ENCODE measurements at places on chromosomes 1 and 21.

- no peak for DNase-seq
Observed at GRCh38 chr1:84855691-84856630, 37.0 kb downstream of the LPAR3 start.

- DNase-seq: peak; percentile 81
Observed at GRCh38 chr1:149844101-149844500, 55.3 kb upstream of the BOLA1 start.

DNA sequence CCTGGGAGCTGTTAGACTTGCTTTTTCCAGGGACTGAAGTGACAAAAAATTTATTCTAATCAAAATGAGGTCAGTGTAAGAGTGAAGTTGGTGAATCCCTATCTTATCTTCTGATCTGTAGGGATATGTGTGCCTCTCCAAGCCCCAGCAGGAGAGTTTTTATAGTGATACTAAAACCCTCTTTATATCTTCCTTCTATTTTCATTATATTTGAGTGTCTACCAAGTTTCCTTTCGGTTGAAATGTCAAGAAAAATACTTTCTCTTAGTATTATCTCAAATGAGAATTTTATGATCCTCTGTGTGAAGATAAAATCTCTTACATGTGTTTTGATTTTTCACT is 18.9 kb downstream of the C1orf21 start:
- DNase-seq: no peak

DNA sequence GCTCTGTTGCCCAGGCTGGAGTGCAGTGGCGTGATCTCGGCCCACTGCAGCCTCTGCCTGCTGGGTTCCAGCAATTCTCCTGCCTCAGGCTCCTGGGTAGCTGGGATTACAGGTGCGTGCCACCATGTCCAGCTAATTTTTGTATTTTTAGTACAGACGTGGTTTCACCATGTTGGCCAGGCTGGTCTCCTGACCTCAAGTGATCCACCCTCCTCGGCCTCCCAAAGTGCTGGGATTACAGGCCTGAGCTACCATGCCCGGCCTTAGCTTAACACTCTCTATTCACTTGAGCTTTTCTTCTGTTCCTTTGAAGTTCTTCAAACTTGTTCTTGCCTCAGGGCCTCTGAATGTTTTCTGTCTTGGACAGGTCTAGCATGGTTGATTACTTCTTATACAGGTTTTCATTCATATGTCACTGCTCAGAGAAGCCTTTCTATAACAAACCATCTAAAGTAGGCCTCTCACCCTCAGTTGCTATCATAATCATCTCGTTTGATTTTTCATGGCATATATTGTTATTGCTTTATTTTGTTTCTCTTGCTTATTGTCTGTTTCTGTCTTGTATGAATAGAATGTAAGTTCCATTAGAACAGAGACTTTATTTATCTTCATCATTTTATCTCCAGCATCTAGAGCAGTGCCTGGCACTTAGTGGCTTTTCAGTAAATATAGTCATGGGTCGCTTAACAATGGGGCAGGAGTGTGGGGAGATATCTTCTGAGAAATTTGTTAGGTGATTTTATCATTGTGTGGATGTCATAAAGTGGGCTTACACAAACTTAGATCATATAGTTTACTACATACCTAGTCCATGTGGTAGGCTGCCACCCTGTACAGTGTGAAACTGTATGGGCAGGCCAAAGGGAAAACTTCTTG is 12.1 kb downstream of the OSBPL9 start:
- DNase-seq: no peak

GRCh38 chr1:234985007-234985370 is 143.6 kb downstream of the TOMM20 start:
- no peak for DNase-seq

DNA sequence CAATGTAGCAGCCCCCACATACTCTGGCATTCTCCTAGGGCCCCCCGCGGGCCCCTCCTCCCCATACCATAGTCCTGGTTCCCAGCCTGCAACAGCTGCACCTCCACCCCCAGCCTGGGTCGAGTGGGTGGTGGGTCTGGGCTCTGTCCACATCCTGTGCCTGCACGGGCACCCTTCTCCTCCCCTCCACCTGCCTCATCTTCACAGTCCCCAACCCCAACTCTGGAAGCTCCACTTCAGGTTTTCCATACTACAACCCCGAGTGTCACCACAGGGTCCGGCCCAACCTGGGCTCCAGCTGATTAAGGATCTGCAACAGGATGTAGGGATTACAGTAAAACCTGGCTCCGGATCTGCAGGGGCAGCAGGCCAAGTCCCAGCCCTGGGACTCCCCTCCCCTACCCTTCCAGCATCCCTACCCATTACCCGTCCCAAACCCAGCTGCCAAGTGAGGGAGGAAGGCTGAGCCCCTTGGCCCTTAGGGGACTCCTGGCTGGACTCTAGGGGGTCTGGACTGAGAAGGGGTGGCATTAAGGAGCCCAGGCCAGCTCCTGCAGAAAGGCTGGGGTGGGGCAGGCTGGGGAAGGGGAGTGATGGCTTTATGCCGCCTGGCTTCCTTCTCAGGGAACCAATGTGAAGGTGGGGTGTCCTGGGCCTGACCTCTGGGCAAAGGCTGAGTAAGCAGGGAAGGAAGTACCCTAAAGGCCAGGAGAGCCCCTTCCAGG is 116.8 kb downstream of the CASZ1 start:
- DNase-seq: peak; percentile 74

- no peak for DNase-seq
Observed at GRCh38 chr1:41446851-41447610, 37.5 kb downstream of the EDN2 start.

DNA sequence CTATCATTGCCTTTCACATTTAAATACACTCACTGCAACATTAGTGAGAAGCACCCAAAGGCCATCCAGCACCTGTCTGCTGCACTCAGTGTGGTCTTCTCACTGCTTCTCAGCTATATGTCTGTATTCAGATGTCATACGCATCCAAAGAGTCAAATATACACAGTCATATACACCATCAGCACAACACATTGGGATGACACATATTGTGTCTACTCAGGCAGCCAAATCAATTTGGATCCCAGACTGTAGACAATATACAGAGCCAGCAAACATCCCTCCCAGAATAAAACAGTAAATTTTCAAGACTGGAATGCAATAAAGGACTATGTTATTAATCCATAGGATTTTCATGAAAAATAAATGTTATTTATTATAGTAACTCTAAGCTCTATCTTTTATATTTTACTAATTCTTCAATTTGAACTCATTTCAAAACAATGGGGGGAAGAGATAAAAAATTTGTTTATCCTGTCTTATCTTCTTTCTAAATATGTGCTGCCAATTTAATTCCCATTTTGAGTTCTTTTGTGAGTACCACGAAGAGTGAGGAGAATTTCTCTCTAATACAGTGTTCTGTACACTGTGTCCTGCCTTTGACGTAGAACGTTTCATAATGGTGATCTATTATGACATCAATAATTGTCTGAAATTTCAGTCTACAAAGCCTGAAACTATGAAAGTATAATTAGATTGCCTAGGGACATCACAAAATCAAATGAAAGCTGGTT is 602.2 kb upstream of the CXADR start:
- no peak for DNase-seq

- peak; percentile 5 for DNase-seq
Observed at GRCh38 chr1:12760256-12760795, 13.2 kb upstream of the PRAMEF12 start.

- no peak for DNase-seq
Observed at GRCh38 chr1:67407498-67407897, 22.7 kb downstream of the SERBP1 start.

DNA sequence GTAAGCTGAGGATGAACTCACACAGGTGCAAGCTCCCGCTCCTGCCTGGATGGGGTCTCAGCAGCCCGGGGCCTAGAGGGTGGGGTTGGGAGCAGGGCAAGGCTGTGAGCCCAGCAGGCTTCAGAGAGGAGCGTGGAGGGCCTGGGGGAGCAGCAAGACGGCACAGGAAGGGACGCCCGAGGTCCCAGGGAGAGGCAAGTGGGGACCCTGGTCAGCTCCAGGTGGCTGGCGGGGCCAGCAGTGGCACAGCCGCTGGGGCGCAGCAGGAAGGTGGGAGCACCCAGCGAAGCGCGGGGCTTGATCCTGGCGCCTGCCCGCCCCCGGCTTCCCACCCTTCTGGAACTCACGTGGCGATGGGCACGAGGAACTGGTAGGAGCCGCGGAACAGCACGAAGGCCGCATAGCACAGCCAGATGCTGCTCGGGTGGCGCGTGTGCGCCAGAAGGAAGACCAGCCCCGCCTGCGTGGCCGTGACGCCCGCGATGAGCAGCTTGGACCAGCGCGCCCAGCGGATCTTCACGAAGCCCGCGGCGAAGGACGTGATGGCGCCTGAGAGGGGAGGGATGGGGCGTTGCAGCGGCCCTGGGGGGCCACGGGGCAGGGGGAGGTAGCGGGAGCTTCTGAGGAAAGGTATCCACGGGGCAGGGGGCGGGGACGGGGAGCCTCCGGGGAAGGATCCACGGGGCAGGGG is 11.7 kb downstream of the SLC19A1 start:
- no peak for DNase-seq

DNA sequence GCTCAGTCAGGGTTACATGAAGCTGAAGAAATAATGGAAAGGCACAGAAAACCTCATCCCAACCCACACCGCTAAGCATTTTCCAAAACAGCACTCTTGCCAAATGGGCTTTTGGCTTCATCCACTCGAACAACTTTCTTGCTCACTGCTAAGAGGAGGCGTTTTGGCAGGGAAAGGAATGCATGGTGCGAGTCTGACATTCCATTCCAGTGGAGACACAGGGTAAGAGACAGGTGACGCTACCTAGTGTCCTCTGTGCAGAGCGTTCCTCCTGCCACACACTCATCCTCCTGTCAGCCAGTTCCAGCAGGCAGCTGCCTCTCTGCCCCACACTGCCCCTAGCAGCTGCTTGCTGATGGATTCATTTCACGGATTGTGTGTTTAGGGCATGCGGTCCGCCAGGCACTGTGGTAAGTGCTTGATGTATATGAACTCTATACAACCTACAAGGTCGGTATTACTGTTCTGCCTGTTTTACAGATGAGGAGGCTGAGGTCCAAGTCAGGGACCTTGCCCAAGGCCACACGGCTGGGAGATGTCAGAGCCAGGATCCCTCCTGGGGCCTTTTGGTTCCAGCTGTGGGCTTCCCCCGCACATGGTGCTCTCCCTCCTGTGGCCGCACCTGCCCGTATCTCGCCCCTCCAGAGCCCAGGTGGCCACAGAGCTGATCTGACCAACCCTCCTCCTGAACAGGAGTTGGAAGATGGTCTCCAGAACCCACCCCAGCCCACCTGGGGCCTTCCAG is 25.7 kb upstream of the BACE2 start:
- peak; percentile 91 for DNase-seq

GRCh38 chr1:222182641-222183040 is 365.3 kb downstream of the HHIPL2 start:
- DNase-seq: peak; percentile 71

GRCh38 chr1:25804244-25804963 is 4.4 kb downstream of the SELENON start:
- no peak for DNase-seq

DNA sequence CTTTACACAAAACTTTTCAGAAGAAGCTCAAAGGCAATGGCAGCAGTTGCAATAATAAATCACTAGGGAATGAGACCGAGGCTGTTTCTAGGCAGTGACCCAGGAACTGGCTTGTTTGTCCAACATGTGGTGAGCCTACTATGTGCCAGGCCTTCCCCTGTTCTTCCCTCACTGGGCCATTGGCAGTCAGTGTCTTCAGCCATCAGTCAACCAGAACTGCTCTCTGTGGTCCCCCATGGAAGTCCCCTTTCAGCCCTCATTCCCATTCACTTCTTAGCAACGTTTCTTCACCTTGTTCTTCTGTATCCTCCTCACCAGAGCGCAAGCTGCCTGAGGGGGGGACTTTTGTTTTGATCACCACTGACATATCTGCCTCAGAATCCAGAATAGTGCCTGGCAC is 274.1 kb downstream of the RRAGC start:
- no peak for DNase-seq

- DNase-seq: no peak
Observed at GRCh38 chr1:5881526-5882222, 110.6 kb downstream of the NPHP4 start.

DNA sequence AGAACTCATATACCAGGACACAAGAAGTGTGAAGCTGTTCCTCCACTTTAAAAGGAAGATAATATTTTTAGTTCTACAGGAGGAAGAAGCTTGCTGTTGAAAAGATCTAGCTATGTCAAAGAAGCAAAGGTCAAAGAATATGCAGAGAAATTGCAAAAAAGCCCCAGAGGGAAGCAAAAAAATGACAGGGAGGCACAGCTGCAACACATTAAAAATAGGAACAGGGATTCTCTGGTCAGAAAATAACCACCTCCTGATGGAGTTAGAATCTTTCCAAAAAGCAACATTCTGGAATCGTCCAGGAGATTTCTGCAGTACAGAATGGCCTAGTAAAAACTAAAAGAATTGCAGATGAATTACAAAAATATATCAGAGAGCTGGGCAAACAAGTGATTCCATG is 238.9 kb upstream of the PRMT6 start:
- DNase-seq: no peak

DNA sequence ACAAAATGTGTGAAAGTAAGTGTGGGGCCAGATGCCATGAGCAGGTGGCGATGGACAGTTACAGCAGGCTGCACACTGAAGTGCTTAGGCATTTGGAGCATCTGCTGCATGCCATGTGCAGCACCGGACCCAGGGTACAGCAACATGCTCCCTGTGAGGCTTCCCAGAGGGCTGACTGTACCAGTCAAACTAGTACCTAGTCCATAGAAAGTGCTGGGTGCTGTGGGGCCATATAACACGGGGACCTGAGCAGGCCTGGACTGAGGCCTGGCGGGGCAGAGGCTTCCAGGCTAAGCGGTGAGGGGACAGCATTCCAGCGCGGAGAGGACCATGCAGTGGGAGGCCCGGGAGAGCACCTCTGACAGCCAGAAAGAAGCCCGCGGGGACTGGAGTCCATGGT is 29.9 kb upstream of the PKP1 start:
- DNase-seq: no peak

DNA sequence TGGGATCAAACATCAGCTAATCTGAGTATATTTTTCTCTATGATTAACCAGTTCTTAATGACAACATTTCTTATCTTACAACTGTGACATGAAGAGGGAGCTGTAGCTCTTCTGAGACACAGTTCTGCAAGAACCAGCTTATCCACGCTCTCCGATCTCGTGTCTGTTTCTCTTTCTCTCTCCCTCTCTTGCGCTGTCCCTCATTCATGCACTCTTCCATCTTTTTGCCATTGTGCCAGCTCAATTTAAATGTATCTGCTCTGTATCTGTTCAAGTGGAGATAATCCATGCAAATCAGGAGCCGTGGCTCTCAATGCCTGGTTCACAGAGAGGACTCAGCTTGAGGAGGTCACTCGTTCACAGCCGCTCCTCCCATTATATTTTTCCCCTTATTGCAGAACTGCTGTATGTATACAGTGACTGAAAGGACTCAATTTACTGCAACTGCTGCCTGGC is 494.7 kb upstream of the ADGRL2 start:
- DNase-seq: peak; percentile 36

DNA sequence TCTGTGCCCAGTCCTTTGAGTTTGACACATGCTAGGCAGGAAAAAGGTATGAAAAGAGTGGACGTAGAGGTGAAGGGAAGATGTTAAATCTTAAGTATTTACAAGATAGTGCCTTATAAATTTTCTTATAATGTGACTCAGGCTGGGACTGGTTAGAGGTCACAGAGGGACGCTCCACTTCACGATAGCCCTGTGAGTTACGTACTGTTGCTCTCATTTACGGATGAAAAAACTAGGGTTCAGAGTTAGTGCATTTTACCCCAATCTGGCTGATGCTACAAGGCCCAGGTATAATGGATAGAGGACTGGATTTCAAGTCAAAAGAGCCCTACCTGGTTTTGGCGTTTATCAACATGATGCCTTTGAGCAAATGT is 1.4 kb upstream of the TUT4 start:
- DNase-seq: no peak

All from M059J (cell line).